IMR-90 (cell line): ENCODE measurements at places on chromosomes 12 and 14.

GRCh38 chr14:101839236-101839635 lies 77.7 kb downstream of the PPP2R5C start:
- no peak overlapping the region for H3K27ac ChIP-seq
- no peak for DNase-seq
- peaks cover 13% of the 10 kb centered on the region for H3K4me1 ChIP-seq

- no peaks in the 10 kb centered on the region for H3K36me3 ChIP-seq
- H3K4me3 ChIP-seq, result no peak overlapping the region
- H3K4me1 ChIP-seq, result peaks cover 5% of the 10 kb centered on the region
- H3K27ac ChIP-seq, result no peak overlapping the region
- peak; percentile 23 for DNase-seq
Observed at GRCh38 chr12:78933014-78933413, 68.4 kb downstream of the SYT1 start.

DNA sequence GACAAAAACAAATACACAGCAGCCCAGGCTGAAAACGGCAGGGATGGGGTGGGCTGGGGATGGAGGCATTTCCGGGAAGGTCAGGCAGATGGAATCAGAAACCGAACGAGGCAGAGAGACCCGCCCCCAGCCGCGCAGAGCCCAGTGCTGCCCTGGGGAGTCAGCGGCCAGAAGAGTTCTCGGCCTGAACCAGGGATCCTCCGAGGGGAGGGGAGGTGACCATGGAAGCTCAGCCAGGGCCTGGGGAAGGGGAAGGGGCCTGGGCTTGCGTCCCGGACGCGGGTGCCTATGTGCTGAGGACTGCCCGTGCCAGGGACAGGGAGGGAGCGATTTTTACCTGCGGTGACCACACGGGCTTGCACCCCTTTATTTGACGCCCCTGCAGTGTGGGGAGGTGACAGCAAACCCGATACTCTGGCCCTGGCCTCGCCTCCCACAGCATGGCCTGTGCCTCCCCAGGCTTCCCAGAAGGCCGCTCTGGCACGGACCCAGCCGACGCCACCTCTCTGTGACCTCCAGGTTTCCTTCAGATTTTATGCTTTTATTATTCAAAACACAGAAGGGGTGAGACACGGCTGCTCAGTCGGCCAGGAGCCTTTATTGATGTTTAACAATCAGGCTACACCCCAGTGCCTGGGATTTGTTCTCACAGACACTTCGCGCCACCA lies 7.7 kb downstream of the LRCOL1 start:
- H3K27ac ChIP-seq, result no peak overlapping the region
- peaks cover 30% of the 10 kb centered on the region for H3K27me3 ChIP-seq
- peaks cover 7% of the 10 kb centered on the region; the same call in 1 of the 2 replicates for H3K4me1 ChIP-seq
- no peak overlapping the region for H3K4me3 ChIP-seq
- no peak for DNase-seq

- peak overlapping the region; percentile 99 for H3K27ac ChIP-seq
- H3K4me3 ChIP-seq, result peak overlapping the region; percentile 93
- no peaks in the 10 kb centered on the region for H3K27me3 ChIP-seq
- peak; percentile 58 for DNase-seq
- peaks cover 2% of the 10 kb centered on the region; the same call in 1 of the 2 replicates for H3K36me3 ChIP-seq
Observed at GRCh38 chr12:65823513-65824375, 539 bp upstream of the HMGA2 start.

DNA sequence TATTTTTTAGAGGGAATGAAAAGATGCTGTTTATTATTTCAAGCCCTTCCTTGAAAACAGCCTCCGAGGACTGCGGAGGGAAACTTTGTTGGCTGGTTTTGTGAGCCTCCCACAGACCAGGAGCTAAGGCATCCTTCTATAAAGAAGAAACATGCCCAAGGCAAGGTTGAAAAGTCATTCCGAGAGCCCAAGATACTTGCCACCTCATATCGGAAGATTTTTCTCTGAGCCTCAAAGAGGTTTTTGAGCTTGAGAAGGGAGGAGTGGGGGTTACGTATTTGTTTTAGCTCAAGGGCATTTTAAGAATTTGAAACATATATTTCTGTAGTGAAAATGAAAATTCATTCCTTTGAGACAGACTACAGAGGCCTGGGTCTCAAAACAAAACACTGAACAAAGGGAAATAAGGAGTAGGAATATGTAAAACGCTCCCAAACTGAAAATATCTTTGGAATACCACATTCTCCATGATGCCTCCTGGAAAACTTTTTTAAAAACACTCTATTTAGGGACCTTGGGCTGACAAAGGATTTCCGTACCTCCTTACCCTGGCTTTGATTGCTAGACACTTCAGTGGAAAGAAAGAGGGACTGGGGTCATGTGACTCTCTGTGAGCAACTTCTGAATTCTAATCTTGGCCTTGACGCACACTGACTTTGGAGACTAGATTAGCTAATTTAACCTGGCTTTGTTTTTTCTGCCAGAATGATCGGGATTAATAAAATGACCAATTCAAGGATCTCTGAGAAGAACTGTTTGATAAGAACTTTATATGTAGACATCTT lies 180.9 kb downstream of the SRGAP1 start:
- H3K36me3 ChIP-seq, result peaks cover 19% of the 10 kb centered on the region
- no peak overlapping the region for H3K27ac ChIP-seq
- no peak for DNase-seq
- peaks cover 16% of the 10 kb centered on the region for H3K4me1 ChIP-seq
- H3K4me3 ChIP-seq, result no peak overlapping the region

DNA sequence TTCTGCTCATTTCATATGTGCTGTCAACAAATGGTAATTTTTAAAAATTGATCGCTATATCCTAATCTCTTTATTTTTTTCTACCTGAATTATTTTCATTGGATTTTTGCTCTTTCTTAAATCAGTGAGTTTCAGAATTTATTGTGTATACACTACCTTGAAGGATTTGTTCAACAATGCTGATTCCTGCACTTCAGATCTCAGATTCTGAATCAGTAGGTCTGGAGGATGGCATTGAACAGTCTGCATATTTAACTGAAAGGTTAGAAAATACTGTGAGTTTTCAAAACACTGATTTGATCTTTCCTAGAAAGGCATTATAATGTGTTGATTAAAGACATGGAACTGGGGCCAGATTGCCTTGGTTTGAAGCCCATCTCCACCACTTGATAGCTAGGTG lies 1.6 kb downstream of the G2E3 start:
- peaks cover 7% of the 10 kb centered on the region for H3K36me3 ChIP-seq
- H3K4me1 ChIP-seq, result peaks cover 2% of the 10 kb centered on the region; the same call in 1 of the 2 replicates
- no peak for DNase-seq
- peak overlapping the region; percentile 44; the same call in 1 of the 2 replicates for H3K27ac ChIP-seq
